Endothelial cell (in vitro differentiated cells): ENCODE measurements at places on chromosomes 12 and 14.

DNA sequence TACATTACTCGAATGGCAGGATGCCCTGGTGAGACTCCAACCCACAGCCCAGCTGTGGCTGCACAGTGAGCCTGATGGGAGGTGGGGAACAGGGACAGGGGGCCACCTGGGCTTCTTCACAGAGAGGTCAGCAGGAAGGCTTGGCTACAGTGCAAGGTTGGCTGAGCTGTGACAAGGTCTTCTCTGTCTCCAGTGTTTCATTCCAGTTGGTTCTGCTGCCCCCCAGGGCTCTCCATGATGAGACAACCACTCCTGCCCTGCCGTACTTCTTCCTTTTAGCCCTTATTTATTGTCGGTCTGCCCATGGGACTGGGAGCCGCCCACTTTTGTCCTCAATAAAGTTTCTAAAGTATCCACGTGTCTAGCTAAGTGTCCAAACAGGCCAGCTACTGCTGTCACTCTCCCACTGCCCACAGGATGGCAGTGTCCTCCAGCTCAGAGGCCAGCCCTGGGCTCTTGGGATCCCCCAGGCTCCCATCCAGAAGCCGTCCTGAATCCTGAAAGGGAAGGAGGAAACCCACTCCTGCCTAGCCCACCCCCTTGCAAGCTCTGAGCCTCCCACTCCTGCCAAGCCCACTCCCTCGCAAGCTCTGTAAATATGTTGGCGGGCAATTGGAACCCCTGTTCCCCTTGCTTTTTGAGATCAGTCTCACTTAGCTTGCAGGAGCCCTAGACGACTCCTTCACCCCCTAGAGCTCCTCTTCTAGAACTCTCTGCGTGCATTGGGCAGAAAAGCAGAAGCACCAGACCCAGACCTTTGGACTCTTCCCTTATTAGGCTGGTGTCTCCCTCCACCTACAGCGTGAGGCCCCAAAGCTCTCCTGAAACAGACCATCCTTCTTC, 5.4 kb downstream of the C1QL4 start:
- DNase-seq = peak; percentile 79

GRCh38 chr14:104602933-104603325, 1.6 kb downstream of the TMEM179 start:
- no peak for DNase-seq

DNA sequence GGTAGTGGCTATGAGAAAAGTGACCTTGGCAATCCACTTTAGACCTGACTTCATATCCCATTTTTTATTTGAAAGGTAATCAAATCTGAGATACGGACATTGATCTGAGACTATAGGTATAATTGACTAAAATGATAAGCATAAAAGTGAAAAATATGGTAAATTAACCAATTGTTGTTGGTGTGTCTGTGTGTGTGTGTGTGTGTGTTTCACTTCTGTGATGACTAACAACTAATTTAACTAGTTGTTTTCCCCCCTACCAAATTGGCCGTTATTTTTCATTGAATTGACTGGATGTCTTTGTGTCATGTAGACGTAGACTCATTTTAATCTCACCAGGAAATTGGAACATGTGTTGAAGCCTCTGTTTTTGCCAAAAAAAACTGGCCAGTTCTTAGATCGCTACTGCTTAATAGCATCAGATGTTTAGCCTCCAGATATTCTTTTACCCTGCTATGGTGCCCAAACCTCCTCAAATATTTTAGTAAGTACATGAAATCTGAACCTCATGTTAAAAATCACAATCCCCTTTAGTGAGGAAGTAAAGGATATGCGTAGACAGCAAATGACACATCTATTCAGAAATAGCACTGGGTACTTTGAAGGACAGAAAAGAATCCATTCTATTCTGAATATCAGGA, 395.0 kb downstream of the EGLN3 start:
- no peak for DNase-seq

- no peak for DNase-seq
Observed at GRCh38 chr12:64891629-64892028, 67.2 kb downstream of the TBC1D30 start.

- no peak for DNase-seq
Observed at GRCh38 chr12:120094485-120094884, 22.1 kb downstream of the RAB35 start.

- peak; percentile 23 for DNase-seq
Observed at GRCh38 chr12:13275241-13276085, 78.9 kb downstream of the EMP1 start.

GRCh38 chr12:130226771-130227170, 64.5 kb downstream of the FZD10 start:
- DNase-seq = no peak

GRCh38 chr14:80485764-80486163, 274.5 kb upstream of the DIO2 start:
- DNase-seq = no peak

GRCh38 chr14:28163233-28163632, 603.4 kb upstream of the FOXG1 start:
- no peak for DNase-seq

DNA sequence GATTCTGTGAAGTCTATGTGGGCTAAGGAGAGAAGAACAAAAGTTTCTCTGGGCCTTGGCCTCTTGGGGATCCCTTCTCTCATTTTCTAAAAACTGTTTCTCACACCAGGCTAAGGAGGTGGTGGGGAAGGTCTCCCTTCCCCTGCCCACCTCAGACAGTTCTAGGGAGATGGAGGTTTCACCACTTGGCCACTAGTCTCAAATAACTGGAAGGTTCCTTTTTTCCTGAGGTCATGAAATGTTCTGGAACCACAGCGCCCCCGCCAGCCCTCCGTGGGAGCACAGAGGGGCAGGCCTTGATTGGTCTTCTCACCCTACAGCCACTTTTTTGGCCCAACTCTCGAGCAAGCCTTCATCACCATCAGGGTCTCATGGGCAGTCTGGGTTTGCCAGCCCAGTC, 12.6 kb downstream of the C12orf43 start:
- DNase-seq = no peak

DNA sequence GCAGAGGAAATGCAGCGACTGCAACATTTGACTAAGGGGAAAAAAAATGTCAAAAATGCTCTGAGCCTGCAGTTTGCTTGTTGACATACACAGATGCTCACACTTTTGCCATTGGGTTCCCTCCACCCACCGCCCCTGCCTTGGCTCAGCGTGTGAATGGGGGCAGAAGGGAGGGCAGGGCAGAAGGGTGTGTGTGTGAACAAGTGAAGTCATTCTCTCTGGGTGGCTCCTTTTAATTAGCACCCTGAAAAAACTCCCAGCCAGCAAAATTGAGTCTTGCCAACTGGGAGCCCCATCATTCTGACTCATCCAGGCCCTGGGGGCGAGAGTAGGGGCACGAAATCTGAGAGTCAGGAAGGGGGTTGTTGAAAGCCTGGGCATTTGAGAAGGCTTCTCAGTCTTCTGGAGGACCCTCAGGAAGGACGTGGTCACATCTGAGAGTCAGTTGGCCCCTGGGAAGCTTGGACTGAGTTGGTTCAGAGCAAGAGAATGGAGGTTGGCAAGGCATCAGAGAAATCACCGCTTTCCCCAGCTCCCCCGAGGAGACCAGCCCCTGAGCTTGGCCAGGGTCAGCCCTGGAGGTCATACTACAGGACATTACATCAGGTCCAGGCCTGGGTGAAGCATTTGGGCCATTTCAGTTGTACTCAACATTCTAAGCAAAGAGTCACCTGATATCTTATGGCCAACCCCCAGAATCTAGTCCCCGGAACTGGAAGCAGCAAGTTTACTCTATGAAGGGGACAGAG, 22.7 kb upstream of the KRT78 start:
- no peak for DNase-seq

GRCh38 chr14:23321572-23322547, 603 bp downstream of the PABPN1 start:
- DNase-seq = peak; percentile 48

DNA sequence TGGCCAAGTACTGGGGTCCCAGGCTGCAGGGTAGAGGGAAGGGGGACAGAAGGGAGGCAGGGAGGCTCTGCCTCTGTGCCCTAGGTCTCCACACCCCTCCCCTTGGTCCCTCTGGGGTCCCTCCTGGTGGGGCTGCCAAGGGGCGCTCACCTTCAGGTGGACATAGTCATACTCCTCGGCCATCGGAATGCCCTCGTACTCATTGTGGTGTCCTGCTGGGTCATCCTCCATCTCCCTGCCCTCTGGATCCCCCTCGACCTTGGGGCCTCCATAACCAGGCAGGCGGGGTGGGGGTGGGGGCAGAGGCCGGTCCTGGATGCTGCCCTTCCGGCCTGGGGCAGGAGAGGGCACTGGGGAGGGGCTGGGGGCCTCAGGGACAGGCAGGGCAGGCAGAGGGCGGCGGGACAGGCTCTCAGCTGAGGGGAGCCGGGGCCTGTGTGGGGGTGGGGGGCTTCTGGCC, 5.8 kb downstream of the EFS start:
- no peak for DNase-seq

DNA sequence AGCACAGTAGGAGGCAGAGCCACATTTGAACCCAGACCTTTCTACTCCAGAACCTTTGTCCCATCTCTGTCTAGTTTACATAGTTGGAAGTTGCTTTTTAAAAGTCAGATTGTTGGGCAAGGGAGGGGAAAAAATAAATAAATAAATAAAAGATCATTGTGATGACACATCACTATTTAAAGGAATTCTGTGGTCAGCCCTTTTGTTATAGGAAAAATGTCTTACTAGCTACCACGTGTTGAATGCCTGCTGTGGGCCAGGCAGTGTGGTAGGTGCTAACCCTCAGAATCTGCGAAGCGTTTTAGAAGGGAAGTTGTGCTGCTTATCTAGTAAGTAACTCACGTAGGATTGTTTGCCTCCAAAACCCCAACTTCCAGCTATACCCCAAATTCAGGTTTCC, 62.3 kb downstream of the BHLHE41 start:
- DNase-seq = no peak

DNA sequence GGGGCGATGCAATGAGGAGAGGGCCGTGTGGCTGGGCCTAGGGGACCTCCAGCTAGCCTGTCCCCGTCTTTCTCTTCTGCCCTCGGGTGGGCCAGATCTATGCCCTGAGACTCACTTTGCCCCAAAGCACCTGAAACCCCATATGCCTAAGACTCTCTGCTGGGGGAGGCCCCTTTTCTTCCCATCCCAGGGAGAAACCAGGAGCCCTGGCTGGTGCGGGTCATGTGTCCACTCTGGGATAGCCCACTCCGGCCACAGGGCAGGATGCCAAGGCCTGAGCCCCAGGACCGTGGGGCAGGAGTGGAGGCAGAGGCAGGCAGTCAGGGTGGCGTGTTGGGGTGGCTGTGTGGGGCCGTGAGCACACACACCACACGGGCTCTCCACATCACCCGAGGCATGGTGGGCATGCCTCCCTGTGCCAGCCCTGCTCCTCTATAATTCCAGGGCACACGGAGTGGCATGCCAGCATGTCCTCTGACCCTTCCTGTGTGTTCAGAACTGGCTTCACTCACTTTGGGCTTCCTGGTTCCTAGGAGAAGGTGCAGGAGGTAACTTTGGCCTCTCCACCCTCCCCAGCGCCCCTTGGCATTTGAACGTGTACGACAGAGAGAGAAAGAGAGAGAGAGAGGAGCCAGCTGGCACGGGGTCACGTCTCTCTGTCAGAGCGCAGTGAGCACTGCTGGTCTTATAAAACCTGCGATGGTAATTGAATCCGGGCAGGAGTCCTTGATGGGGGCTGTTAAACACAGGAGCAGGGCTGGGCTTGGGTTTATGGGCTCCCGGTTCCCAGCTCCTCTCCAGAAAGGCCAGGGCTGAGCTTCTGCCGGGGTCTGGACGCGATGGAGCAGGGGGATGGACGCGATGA, 144.2 kb downstream of the KIF26A start:
- DNase-seq = no peak

GRCh38 chr12:128823216-128823915, 392 bp downstream of the SLC15A4 start:
- peak; percentile 8 for DNase-seq

DNA sequence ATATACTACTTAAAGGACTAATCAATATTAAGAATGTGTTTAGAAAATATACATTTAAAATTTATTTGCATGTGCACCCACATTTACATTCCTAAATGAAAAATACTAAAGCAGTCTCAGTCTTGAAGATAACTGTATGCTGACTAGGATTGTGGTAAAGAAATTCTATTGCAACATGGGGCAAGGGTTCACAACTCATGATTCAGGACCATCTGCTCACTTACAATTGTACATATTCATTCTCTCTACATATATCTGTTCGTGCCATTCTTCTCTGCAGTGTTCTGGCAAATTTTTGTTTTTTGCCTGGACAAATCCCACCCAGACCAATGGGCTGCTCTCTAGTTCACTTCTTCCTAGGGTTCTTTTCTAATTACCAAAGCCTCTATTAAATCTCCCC, 417.2 kb upstream of the NOVA1 start:
- no peak for DNase-seq

DNA sequence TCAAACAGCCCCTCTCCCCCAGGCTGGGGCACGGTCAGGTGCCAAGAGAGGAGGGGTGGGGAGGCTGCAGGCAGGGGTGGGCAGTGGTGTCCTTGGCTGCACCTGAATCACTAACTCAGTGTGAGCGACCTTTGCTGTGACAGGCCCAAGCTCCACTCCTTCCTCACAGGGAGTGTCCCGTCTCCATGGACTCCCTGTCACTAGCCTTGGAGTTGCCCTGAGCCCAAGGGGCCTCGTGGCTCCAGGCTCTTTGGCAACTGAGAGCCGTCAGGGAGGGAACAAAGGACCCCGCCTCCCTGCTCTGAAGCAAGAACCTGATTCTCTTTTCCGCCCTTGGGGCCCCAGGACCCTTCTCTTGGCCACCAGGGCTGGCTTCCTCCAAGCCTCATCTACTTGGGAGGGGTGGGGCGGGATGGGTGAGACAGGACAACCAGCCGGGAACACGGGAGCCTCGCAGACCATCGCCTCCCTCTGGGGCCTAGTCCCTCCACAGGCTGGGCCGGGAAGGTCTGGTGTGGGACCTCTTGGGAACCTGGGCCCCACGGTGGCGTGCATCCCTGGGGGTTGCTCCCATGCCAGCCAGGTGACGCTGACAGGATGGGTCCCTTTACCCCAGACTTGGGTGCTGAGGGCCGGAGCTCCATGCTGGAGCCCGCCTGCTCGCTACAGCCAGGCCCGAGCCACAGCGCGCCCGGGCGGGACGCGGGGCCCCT, 935 bp upstream of the ADSS1 start:
- no peak for DNase-seq

DNA sequence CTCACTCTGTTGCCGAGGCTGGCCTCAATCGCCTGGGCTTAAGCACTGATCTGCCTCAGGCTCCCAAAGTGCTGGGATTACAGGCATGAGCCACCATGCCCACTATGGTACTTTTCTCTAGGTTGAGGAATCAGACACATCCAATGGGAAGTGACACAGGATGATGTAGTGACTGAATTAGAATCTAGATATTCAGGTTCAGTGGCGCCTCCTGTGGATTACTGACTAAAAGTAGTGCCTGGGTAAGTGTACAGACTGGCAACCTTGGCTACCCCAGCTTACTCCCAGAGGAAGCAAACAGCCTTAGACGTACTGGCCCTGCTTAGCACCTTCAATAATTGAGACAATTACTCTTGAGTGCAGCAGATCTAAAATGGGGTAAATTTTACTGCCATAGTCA, 22.8 kb downstream of the GALNT8 start:
- no peak for DNase-seq
